ENCODE measurements at places on chromosomes 3 and 15.

DNA sequence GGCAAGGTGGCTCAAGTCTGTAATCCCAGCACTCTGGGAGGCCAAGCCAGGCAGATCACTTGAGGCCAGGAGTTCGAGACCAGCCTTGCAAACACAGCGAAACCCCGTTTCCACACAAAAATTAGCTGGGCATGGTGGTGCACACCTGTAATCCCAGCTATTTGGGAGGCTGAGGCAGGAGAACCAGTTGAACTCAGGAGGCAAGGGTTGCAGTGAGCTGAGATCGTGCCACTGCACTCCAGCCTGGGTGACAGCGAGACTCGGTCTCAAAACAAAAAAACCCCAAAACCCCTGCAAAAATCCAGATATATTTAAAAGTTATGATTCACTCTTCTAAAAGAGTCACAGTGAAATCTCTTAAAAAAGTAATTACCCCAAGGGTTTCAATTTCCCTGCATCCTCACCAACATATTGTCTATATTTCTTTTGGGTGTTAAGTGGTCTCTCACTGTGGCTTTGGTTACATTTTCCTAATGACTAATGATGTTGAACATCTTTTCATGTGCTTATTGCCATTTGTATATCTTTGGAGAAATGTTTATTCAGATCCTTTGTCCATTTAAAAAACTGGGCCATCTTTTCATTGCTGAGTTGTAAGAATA lies 73.2 kb upstream of the UBP1 start:
- DNase-seq: no peak

- DNase-seq: no peak
Observed at GRCh38 chr15:39462691-39463090, 118.2 kb upstream of the THBS1 start.

DNA sequence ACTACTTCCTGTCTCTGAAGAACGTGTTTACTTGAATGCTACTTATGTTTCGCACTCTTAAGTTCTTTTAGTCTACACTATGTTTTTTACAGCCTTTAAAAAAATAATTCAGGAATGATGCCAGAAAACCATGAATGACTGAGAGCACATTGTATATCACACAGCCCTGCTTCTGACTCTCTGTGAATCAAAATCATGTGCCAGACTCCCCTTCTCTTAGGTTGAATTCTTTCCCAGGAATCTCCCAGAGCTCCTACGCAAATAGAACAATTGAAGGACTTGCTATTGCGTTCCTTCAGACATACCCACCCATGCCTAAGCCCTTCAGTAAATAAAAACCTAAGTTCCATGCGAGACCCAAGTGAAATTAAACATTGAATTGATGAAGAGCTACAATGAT lies 782.0 kb upstream of the ALCAM start:
- no peak for DNase-seq

DNA sequence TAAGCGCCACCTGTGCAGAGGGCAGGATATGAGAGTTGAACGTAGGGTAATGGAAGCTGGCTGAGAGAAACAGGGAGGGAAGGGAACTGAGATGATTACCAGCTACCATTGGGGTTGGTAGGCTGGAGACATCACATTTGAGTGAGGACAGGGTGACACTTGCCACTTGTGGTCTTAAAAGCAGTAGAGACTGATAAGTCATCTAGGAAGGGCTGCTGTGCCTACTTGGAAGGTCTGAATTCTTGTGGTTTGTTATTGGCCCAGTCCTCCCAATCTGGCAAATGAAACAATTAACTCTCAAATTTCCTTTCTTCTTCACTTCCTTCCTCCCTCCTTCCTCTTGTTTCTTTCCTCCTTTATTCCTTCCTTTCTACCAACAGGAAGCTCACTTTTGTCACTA lies 46.8 kb downstream of the COL6A5 start:
- DNase-seq: no peak

DNA sequence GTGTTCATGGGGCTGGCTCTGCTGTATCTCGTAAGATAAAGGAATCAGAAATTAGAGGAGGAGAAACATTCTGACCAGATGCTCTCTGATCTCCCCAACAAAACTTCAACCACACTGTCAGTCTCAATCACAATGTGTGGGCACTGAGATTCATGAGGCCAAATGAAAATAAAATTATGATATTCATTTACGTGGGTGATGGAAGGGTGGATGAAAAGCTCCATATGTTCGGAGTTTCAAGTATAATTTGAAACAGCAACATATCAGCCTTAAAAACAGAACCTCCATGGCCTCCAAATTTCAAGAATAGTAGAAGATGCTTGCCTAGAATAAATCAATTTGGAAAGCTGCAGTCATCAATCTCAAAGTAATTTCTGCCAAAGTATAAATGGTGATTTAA lies 363.7 kb downstream of the MAGI1 start:
- DNase-seq: no peak

GRCh38 chr3:66037330-66037985 lies 1.3 kb downstream of the MAGI1 start:
- DNase-seq: no peak

DNA sequence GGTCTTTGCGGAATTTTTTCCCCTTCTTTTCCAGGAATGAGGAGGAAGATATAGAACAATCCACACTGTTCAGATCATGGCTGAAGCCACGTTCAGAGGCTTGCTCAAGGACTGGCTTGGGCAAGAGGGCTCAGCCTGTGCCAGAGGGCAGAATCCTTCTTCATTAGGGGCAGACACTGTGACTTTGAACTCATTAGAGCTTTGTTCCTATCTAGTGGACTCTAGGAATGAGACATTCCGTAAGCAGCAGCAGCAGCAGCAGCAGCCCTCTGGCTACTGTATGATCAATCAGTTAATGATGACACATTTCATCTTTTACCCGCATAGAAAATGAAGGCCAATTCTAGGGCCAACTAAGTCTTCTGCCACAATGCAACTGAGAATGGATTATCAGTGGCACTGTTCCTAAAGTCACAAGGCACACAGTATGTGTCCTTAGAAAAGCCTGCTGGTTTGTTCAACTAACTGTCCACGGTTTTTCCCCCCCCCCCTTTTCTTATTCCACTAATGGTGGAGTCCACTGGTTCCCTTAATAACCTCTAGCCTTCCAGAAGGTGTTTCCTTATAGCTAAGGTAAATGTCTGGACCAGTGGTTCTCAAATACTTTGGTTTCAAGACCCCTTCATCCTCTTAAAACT lies 1.7 kb upstream of the RAB8B start:
- no peak for DNase-seq

DNA sequence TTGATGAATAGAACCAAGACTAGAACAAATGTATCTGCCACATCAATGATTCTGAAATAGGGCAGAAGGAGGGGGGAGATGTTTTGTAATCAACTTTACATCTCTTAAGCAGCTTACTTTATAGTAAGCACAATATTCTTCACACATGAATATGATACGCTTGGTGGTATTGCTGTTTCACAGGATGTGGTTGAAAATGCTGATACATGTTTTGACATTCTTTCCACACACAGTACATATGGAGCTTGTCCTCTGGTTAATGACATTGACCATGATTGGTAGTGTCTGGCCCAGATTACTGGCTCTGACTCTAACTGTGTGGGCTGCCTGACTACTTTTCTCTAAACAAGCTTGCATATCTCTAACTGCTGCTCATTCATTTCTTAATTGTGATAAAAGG lies 168.9 kb downstream of the KLHL25 start:
- no peak for DNase-seq

- DNase-seq: no peak
Observed at GRCh38 chr15:23589012-23589411, 23.5 kb downstream of the MKRN3 start.

GRCh38 chr3:72031581-72031980 lies 246.6 kb upstream of the PROK2 start:
- peak; percentile 78 for DNase-seq

- DNase-seq: no peak
Observed at GRCh38 chr15:65680544-65680943, 58.8 kb downstream of the SLC24A1 start.

DNA sequence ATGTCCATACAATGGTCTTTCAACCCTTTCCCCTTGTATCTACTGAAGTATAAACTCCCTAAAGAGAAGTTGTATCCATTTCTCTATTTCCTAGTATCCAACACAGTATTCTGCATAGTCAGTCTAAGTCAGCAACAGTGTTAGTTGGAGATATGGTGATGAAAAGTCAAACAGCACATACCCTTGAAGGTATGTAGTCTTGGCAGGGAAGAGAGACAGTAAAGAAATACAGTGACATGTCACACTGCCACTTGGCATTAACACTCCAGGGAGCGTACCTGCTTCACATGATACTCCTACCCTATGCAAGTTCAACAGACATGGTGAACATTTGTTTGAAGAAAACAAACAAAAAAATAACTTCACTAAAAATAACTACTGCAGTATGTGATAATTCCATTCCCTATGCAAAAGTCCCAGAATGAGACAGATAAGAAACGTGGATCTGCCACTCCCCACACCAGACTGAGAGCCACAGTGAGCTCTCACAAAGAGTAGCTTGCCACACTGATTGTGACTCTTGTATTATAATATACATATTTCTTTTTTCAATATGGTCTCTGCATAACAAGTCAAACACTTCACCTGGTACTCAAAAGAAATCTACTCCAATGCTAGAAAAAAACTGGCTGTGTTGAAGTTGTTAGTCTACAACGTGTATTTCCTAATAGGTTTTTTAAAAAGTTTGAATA lies 5.9 kb downstream of the PDCD10 start:
- no peak for DNase-seq

- no peak for DNase-seq
Observed at GRCh38 chr15:93997071-93997658, 234.2 kb upstream of the MCTP2 start.

DNA sequence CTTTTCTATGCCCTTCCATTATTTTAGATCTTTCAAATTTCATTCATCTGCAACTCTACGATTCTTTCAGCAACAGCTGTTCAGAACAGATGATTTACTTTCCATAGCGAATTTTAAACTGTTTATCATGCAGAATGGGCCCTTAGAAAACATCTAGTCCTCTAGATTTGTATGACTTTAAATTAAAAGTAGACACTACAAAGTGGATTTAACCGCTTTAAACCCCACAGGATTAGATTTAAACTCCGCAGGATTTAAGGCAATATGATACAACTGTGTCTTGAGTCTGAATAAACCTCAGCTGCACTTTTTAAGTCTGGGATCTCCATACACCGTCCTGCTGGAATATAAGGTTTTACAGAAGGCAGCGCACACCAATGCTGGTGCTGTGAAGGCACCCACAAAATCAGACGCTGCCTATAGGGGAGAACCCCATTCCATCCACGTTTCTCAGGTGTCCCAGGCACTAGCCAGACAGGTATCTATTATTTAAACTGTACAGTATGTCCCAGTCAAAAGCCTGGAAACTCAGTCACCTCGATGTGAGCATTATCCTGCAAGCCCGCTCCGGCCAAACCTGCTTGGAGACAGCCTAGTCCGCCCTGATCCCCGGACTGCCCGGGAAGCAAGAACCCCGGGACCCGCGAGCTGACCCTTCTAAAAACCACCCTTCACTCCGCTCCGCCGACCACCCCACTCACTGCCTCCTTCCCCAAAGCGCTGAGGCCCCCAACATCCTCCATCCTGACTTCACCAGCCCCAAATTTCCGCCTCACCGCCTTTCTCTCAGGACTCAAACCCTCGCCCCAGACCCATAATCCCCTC lies 768 bp downstream of the ANO10 start:
- no peak for DNase-seq

DNA sequence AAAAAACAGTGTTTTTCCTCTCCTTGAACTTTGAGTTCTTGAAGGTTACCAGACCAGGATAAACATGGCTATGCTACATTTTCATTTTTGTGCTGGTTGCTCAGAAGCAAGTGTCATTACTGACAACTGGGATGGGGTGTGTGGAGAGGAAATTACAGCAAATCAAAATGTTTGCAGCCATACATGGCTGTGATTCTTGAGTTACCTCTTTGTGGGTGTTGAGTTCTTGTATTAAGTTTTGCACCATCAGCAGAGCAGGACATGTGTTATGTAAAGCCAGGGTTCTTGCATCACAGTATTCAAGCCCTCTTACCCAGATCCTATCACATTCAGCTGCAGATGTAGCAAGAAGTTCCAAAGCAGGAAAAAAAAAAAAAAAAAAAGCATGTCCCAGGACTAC lies 53.9 kb upstream of the ATOSA start:
- no peak for DNase-seq

- no peak for DNase-seq
Observed at GRCh38 chr3:53234130-53234840, 21.5 kb downstream of the TKT start.

- DNase-seq: no peak
Observed at GRCh38 chr3:112569265-112569664, 7.4 kb downstream of the SLC35A5 start.

DNA sequence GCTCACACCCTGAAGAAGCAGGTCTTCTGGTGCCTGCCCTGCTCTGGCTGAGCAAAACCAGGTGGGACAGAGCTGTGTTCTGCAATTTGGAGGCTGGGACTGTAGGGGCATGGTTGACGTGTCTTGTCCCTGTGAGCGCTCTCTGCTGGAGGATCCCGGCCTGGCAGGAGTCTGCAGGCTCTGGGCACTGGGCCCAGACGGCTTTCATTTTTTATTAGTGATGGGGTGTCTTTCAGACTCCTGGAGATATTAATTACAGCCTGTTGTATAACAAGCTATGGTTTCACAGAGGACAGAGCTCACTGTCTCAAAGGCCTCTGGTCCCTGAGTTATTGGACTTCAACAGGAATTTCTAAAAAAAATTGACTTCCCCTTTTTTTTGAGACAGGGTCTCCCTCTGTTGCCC lies 29.5 kb upstream of the ZNF710 start:
- peak; percentile 23 for DNase-seq

DNA sequence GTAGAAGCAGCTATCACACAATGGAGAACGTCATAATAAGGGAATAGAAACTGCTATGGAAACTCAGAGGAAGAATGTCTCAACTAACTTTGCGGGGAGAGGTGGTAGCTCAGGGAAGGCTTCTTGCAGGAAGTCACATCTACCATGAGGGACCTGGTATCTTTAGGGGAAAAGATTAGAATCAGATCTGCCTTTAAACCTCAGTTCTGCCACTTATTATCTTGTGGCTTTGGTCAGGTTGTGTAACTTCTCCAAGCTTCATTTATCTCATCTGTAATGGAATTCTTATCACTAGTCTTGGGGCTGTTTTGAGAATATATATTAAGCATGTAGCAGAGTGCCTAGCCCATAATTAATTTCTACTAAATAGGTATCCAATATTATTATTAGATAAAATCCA lies 46.4 kb upstream of the PRICKLE2 start:
- DNase-seq: no peak

GRCh38 chr3:128415200-128415772 lies 51.4 kb downstream of the DNAJB8 start:
- DNase-seq: no peak

DNA sequence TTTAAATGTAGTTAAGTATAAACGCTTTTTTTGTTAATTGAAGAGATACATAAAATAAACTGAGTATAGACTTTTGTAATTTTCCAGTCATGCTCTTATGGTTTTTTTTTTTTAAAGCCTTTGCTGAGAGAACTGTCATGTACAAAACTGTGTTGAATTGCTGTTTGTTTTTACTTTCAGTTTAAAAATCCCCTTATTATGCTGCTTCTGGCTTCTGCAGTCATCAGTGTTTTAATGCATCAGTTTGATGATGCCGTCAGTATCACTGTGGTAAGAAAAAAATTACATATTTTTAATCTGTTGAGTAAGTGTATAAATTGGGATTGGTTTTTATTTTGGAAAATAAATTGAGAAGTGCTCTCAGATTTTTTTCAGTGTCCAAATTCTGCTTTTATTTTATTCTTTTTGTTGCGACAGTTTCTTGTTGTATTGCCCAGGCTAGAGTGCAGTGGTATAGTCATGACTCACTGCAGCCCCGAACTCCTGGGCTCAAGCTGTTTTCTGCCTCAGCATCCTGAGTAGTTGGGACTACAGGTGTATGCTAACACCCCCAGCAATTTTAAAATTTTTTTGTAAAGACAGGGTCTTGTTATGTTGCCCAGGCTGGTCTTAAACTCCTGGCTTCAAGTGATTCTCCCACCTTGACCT lies 40.7 kb downstream of the ATP2C1 start:
- DNase-seq: no peak

Data from stromal cell of bone marrow (primary cell).